ENCODE measurements at places on chromosomes 3 and 15. TPM values are rescaled to one million over a fixed set of nuclear protein-coding genes. Genes with fewer than 3 reads are reported as not detected.

Gene SERPINI1
- 7.9 TPM for total RNA-seq

Gene GPR171
- total RNA-seq, result 2.5 TPM

Gene SLC9A9
- total RNA-seq, result 5.1 TPM

Gene C2CD4A
- total RNA-seq, result not detected

Gene FES
- 59.9 TPM for total RNA-seq

Gene SLC12A8
- 10.9 TPM for total RNA-seq

Gene MKRN3
- total RNA-seq, result not detected

Gene ALPK3
- total RNA-seq, result 7.9 TPM

Gene C2CD4B
- 6.3 TPM for total RNA-seq

Gene EPHB1
- 1.3 TPM for total RNA-seq

Gene LDHAL6B
- total RNA-seq, result 2.1 TPM

- H3K27ac ChIP-seq, result no peak overlapping the region
- no peaks in the 10 kb centered on the region for H3K4me1 ChIP-seq
- no peak for DNase-seq
- no peaks in the 10 kb centered on the region for H3K27me3 ChIP-seq
- H3K36me3 ChIP-seq, result no peaks in the 10 kb centered on the region
- H3K4me3 ChIP-seq, result no peak overlapping the region
These were observed 169.0 kb upstream of the TSC22D2 start for GRCh38 chr3:150238995-150239619.

DNA sequence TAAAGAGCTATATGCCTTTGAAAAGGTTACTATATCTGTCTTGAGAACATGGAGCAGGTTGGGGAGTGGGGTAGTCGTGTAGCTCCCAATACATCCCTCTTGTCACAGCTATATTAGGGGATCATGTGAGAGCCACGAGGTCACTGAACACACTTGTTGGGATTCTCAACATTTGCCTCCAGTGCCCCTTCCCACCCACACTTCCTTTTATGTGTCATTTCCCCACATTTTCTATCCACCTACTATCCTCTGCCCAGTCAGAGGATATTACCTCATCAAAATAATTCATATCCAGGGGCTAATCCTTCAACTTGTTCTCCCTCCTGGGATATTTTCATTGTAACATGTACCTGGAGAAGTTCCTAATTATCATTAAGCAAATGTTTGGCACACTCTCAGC lies 85.0 kb downstream of the CYP19A1 start:
- H3K4me3 ChIP-seq, result no peak overlapping the region
- no peaks in the 10 kb centered on the region for H3K4me1 ChIP-seq
- H3K27me3 ChIP-seq, result no peaks in the 10 kb centered on the region
- H3K36me3 ChIP-seq, result no peaks in the 10 kb centered on the region
- peak; percentile 33 for DNase-seq
- no peak overlapping the region for H3K27ac ChIP-seq

- H3K4me1 ChIP-seq, result no peaks in the 10 kb centered on the region
- no peak for DNase-seq
- no peak overlapping the region for H3K27ac ChIP-seq
- H3K27me3 ChIP-seq, result no peaks in the 10 kb centered on the region
- H3K36me3 ChIP-seq, result no peaks in the 10 kb centered on the region
- H3K4me3 ChIP-seq, result no peak overlapping the region
These were observed 63.4 kb upstream of the C15orf39 start for GRCh38 chr15:75138016-75138999.

DNA sequence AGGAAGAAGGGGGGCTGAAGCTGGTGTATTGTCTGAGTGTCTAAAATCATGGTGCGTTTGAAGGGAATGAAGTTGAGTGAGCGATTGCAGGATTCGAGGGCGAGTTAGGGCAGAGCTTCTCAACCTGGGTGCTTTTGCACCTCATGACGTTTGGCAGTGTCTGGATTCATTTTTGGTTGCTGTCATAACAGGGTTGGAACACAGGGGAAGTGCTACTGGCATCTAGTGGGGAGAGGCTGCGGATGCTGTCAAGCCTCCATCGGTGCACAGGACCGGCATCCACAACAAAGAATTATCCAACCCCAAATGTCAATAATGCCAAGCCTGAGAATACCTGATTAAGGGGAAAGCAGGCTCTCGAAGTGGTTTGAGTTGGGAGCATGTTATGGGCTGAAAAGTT lies 120.0 kb downstream of the SLCO3A1 start:
- H3K4me3 ChIP-seq, result no peak overlapping the region
- no peaks in the 10 kb centered on the region for H3K27me3 ChIP-seq
- H3K27ac ChIP-seq, result no peak overlapping the region
- no peaks in the 10 kb centered on the region for H3K36me3 ChIP-seq
- peaks cover 9% of the 10 kb centered on the region for H3K4me1 ChIP-seq
- no peak for DNase-seq

DNA sequence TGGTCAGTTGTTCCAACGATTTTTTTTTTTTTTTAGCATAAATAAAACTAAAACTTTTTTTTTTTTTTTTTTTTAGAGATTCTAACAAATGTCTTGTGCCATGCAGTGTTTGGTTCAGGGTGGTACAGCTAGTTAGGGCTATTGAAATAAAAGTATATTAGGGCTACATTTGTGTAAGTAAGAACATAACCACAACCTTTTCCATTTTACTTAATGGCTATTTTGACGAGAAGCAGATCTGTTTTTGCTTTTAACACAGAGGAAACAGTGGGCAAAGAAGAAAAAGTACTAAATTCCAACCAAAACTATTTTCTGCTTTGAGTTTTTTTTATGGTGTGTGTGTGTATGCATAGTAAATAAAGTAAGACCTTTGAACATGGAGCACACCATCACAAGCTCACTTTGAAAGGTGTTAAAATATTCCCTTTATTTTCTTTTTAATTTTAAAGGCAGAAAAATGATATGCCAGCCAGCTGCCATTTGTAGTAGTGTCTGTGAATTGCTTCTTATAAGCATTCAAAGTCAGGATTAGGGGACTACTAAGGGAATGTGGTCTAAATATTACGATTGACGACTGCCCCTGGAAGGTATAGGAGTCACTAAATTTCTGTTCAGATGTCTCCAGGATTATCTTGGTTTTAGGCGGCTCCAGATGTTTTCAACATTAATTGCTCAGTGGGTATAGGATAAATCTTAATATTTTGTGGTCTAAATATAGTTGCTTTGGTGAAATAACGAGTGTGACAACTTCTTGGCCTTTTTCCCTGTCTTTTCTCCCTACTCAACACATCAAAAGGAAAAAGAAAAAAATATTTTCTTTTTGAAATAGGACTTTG lies 3.1 kb downstream of the RARB start:
- peak overlapping the region; percentile 57 for H3K27ac ChIP-seq
- H3K4me3 ChIP-seq, result peak overlapping the region; percentile 49

DNA sequence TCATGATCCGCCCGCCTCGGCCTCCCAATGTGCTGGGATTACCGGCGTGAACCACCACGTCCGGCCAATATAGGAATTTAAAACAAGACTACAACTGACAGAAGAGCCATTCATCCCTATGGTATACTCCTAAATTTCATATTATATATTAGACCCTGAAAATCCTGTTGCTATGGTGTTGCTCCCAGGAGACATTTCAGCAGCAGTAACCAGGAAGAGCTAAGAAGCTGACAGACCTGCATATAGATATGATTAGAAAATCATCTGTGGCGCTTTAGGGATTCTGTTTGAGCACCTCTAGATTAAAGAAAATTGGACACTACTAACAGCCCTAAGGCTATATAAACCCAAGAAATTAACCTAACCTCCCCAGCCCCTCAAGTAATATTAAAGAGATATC lies 38.8 kb downstream of the TBL1XR1 start:
- no peak overlapping the region for H3K27ac ChIP-seq
- no peak overlapping the region for H3K4me3 ChIP-seq

GRCh38 chr3:81823882-81824395 lies 62.5 kb upstream of the GBE1 start:
- peak overlapping the region; percentile 8 for H3K27ac ChIP-seq
- H3K27me3 ChIP-seq, result no peaks in the 10 kb centered on the region
- H3K4me1 ChIP-seq, result no peaks in the 10 kb centered on the region
- no peaks in the 10 kb centered on the region for H3K36me3 ChIP-seq
- H3K4me3 ChIP-seq, result no peak overlapping the region

- no peak overlapping the region for H3K27ac ChIP-seq
- H3K36me3 ChIP-seq, result no peaks in the 10 kb centered on the region
- no peak for DNase-seq
- H3K4me1 ChIP-seq, result no peaks in the 10 kb centered on the region
These were observed 602.7 kb upstream of the TGFBR2 start for GRCh38 chr3:30003741-30004140.

GRCh38 chr3:41640076-41640475 lies 321.8 kb downstream of the ULK4 start:
- no peaks in the 10 kb centered on the region for H3K36me3 ChIP-seq
- no peak overlapping the region for H3K27ac ChIP-seq
- DNase-seq, result no peak
- no peaks in the 10 kb centered on the region for H3K27me3 ChIP-seq
- no peaks in the 10 kb centered on the region for H3K4me1 ChIP-seq

DNA sequence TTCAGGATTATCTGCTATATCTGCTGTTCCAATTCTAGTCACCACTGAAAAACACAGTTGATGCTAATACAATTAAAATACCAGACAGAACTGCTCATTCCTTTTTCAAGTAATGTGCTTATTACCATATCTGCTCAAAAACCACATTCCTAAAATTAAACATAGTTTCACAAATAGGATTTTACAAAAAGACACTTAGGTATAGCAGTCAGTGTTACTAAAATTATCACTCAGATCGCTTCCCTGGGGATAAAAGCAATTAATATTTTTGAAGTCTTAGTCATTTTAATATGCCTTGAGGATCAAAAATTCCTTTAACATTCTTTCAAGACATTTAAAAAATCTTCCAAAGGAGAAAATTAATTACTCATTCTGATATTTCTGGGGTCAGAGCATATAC lies 71.5 kb downstream of the RAD18 start:
- no peak overlapping the region for H3K27ac ChIP-seq
- no peak overlapping the region for H3K4me3 ChIP-seq
- H3K27me3 ChIP-seq, result no peaks in the 10 kb centered on the region
- H3K36me3 ChIP-seq, result peaks cover 4% of the 10 kb centered on the region
- H3K4me1 ChIP-seq, result no peaks in the 10 kb centered on the region

GRCh38 chr15:33860754-33861153 lies 107.5 kb upstream of the CHRM5 start:
- H3K27ac ChIP-seq, result no peak overlapping the region
- no peaks in the 10 kb centered on the region for H3K4me1 ChIP-seq
- H3K36me3 ChIP-seq, result peaks cover 2% of the 10 kb centered on the region

GRCh38 chr15:76289582-76289981 lies 21.7 kb downstream of the ETFA start:
- no peak overlapping the region for H3K4me3 ChIP-seq
- H3K27ac ChIP-seq, result no peak overlapping the region
- DNase-seq, result no peak
- H3K27me3 ChIP-seq, result no peaks in the 10 kb centered on the region
- peaks cover 7% of the 10 kb centered on the region for H3K36me3 ChIP-seq

DNA sequence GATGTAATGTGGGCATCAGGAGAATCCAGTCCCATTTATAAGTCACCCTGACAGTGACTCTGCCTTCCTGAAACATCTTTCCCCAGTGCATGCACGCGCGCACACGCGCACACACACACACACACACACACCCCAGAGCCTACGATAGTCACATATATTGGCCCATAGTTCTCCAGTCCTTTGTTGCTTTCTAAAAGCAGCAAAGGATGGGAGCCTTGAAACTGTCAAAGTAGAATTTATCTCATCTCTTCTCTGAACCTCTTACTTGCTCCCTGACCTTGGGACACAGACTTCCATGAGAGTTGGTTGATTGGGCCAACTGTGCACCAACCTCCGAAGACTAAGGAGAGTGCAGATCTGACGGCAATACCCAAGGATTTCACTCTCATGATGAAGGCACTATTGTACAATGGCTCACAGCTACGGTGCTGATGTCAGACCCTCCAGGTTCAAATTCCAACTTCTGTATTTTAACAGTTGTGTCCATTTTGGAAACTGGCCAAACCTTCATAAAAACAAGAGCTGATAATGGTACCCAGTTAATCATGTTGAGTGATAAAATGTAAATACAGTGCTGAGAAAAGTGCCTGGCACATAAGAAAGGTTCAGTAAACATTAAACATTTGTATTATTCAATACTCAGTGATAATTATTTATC lies 8.3 kb downstream of the CPA3 start:
- H3K4me1 ChIP-seq, result no peaks in the 10 kb centered on the region
- peak; percentile 18 for DNase-seq
- H3K4me3 ChIP-seq, result no peak overlapping the region
- H3K27ac ChIP-seq, result no peak overlapping the region

DNA sequence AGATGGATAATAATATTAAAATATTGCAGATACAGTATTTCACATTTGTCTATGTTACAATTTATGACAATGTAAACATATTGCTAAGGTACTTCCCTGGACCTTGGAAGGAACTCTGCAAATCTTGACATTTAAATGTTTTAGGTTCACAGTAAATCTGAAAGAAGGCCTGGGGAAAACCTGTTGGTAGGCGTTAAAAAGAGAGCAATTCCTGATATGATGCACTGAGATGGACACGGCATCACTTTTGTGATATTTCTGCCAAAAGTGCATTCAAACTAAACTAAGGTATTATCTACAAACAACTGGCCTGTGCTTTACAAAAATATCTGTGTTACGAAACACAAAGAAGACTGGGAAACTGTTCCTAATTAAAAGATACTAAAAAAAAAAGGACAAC lies 6.1 kb upstream of the TP63 start:
- H3K27ac ChIP-seq, result no peak overlapping the region
- H3K27me3 ChIP-seq, result no peaks in the 10 kb centered on the region
- H3K36me3 ChIP-seq, result no peaks in the 10 kb centered on the region
- no peak overlapping the region for H3K4me3 ChIP-seq
- peaks cover 8% of the 10 kb centered on the region for H3K4me1 ChIP-seq
- DNase-seq, result no peak

GRCh38 chr3:98657457-98657856 lies 64.0 kb upstream of the CPOX start:
- no peaks in the 10 kb centered on the region for H3K36me3 ChIP-seq
- H3K4me1 ChIP-seq, result peaks cover 4% of the 10 kb centered on the region
- peak; percentile 70 for DNase-seq
- H3K4me3 ChIP-seq, result no peak overlapping the region
- no peaks in the 10 kb centered on the region for H3K27me3 ChIP-seq
- H3K27ac ChIP-seq, result no peak overlapping the region

- H3K36me3 ChIP-seq, result peaks cover 30% of the 10 kb centered on the region
- H3K4me1 ChIP-seq, result no peaks in the 10 kb centered on the region
- no peak overlapping the region for H3K4me3 ChIP-seq
- DNase-seq, result peak; percentile 14
- H3K27me3 ChIP-seq, result no peaks in the 10 kb centered on the region
These were observed 11.9 kb downstream of the DNAJA4 start for GRCh38 chr15:78276064-78276943.

GRCh38 chr3:37621771-37622170 lies 239.9 kb upstream of the CTDSPL start:
- no peaks in the 10 kb centered on the region for H3K27me3 ChIP-seq
- no peak overlapping the region for H3K27ac ChIP-seq
- no peak for DNase-seq
- H3K36me3 ChIP-seq, result no peaks in the 10 kb centered on the region
- no peak overlapping the region for H3K4me3 ChIP-seq
